ENCODE measurements at places on chromosomes 2 and 18. TPM values are rescaled to one million over a fixed set of nuclear protein-coding genes. Genes with fewer than 3 reads are reported as not detected.
A peak's percentile ranks its signal among the peaks of the same experiment; 100 is the strongest.

COL4A4 gene
- total RNA-seq: 3.8 TPM

CEP68 gene
- total RNA-seq: 12.5 TPM

DNA sequence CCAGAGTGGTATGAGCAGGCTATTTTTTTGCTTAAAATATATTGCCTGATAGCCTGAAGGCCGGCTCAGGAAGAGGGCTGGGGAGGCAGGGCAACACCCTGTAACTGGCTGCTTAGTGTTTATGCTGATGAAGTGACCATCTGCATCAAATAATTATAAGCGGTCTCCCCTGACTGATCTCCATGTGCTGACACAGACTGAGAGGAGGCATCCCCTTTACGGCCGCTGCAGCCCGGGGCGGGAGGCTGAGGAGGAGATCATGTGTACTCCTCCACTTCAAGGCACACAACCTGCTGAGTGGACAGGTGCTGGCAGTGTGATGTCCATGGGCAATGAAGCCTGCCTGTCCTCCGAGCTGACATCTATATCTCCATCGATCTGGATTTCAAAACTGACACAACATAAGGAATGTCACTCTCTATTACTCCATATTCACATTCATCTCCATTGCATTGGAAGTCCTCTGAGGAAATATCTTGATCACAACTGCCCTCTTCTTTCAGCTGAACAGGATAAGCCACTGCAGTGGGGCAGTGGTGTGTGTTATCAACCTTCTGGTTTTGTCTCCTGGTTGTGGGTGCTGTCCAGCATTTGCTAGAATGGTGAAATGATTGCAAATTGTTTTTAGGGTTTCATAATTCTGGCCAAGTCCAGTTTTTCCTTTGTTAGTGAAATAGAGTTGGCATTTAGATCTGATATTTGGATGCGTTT, 143.5 kb downstream of the AQP4 start:
- H3K4me1 ChIP-seq: no peaks in the 10 kb centered on the region
- H3K27ac ChIP-seq: no peak overlapping the region
- no peaks in the 10 kb centered on the region for H3K36me3 ChIP-seq
- no peak for DNase-seq

DNA sequence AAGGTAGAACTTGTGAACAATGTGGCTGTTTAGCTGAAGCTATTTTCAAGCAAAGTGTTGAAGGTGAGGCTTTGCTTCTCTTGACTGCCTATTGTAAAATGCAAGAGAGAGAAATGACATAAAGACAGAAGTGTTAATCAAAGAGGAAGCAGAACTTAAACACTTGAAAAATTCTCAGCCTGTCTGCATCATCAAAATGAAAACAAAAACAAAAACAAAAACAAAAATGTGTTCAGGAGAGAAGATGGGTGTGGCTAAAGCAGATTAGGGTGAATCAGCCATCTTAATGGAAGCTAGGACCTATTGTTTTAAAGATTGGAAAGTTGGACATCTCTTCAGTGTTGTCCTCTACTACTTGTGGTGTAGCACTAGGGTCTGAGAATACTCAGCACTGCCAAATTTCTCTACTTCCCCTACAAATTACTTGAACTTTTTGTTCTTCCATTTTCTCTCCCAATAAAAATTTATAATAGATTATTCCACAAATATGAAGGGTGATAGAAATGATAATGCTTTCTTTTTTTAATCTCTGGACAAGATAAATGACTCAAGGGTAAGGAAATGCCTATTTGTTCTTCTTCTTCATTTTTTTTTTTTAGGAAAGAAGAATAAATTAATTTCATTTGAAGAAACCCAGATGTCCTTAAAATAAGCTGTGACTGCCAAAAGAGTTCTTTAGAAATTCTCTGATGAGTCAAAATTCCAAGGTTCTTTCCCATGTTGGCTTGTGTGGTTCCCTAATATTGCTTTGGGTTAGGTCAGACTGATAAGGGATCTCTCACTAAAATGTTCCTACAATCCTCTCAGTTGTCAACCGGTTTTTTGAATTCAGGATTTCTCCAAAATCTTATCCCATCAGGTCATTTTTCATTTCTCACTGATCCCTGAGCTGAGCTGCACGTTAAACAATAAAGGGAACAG, 571.2 kb upstream of the ZEB2 start:
- no peak for DNase-seq
- no peak overlapping the region for H3K4me3 ChIP-seq
- H3K4me1 ChIP-seq: no peaks in the 10 kb centered on the region
- no peak overlapping the region for H3K27ac ChIP-seq
- H3K27me3 ChIP-seq: no peaks in the 10 kb centered on the region

DNA sequence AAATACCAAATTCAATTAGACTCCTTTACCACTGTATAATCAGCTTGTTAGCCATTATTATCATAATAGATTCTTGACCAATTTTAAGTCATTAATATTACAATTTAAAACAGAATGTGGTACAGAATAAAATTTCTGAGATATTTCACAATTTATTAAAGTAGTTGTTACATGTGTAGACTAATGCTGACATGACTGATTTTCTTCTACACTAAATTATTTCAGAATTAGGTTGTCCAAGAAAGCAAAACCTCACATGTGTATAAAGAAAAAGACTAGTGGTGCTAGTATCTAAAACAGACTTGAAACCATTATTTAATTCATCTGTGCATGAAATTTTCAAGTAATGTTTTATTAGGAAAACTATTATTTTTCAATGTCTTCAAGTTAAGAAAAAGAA, 79.2 kb upstream of the COL3A1 start:
- H3K4me1 ChIP-seq: no peaks in the 10 kb centered on the region
- no peaks in the 10 kb centered on the region for H3K36me3 ChIP-seq
- no peaks in the 10 kb centered on the region for H3K27me3 ChIP-seq
- H3K4me3 ChIP-seq: no peak overlapping the region
- no peak for DNase-seq

RAB17 gene
- total RNA-seq: 1.0 TPM

SIGLEC15 gene
- total RNA-seq: 1.9 TPM

DNA sequence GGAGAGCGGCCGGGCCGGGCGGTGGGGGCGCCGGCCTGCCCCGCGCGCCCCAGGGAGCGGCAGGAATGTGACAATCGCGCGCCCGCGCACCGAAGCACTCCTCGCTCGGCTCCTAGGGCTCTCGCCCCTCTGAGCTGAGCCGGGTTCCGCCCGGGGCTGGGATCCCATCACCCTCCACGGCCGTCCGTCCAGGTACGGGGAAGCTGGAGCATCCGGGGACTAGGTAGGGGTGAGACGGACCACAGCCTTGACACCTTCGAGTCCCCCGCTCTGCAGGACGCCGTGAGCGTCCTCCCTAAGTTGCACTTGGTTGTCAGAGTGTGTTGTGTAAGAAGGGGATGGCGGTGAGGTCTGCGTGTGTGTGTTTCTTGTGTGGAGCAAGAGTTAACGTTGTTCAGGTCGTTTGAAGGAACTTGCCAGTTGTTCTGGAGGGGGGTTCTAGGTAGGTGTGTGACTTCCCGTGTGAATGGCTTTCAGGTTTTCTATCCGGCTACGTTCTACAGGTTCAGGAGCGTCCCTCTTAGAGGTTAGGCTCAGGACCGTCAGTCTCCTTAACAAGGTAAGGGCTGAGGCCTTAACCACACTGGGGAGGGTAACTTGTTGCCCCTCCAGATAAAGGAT, 393 bp downstream of the IL1R1 start:
- no peaks in the 10 kb centered on the region for H3K27me3 ChIP-seq
- H3K27ac ChIP-seq: peak overlapping the region; percentile 85
- no peak for DNase-seq
- peaks cover 18% of the 10 kb centered on the region for H3K36me3 ChIP-seq
- peak overlapping the region; percentile 74 for H3K4me3 ChIP-seq

GRCh38 chr2:97849881-97850528, 136.6 kb downstream of the ZAP70 start:
- no peak overlapping the region for H3K27ac ChIP-seq
- no peak for DNase-seq
- no peaks in the 10 kb centered on the region for H3K4me1 ChIP-seq
- H3K27me3 ChIP-seq: no peaks in the 10 kb centered on the region
- no peaks in the 10 kb centered on the region for H3K36me3 ChIP-seq

DNA sequence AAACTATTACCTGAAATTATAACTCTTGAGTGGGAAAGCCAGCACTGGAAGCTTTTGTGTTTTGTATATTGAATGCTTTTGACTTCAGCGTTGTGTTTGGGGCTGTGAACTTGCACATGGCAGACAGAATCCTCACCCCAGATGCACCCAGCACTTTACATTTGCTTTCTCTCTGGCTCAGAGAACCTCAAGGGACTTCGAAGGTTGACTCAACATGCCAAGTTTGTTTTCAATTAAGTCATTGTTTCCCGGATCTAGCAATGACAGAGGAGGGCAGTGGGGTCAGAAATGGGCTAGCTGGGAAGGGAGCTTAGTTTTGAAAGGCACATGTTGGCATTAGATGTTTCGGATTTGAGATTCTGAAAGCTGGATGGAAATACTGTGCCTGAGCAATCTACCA, 22.4 kb downstream of the TET3 start:
- H3K4me3 ChIP-seq: no peak overlapping the region
- H3K27me3 ChIP-seq: no peaks in the 10 kb centered on the region
- H3K36me3 ChIP-seq: no peaks in the 10 kb centered on the region
- no peak overlapping the region for H3K27ac ChIP-seq
- H3K4me1 ChIP-seq: no peaks in the 10 kb centered on the region
- DNase-seq: no peak

GRCh38 chr2:150282771-150283371, 204.6 kb downstream of the RND3 start:
- no peak for DNase-seq
- no peaks in the 10 kb centered on the region for H3K4me1 ChIP-seq
- H3K36me3 ChIP-seq: no peaks in the 10 kb centered on the region
- H3K27ac ChIP-seq: peak overlapping the region; percentile 40

DNA sequence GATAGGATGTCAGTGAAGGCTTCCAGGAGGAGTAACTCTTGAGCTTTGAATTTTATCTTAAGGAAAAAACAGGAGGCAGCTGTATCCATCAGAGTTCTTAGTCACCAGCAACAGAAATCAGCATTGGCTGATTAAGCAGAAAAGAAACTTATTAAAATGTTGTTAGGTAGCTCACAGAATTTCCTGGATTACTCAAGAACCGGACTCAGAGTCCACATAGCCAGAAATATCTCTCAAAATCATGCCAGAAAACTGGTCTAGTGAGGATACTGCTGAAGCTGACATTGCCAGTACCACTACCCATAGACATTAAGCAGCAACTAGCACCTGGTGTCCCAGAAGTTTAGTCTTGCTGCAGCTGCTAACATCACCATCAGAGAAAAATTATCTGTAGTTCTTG, 10.1 kb upstream of the AFTPH start:
- H3K27ac ChIP-seq: no peak overlapping the region
- no peak overlapping the region for H3K4me3 ChIP-seq
- no peak for DNase-seq
- no peaks in the 10 kb centered on the region for H3K27me3 ChIP-seq
- H3K4me1 ChIP-seq: no peaks in the 10 kb centered on the region

- no peak for DNase-seq
- peak overlapping the region; percentile 69 for H3K27ac ChIP-seq
- H3K4me3 ChIP-seq: no peak overlapping the region
- H3K4me1 ChIP-seq: no peaks in the 10 kb centered on the region
- H3K36me3 ChIP-seq: no peaks in the 10 kb centered on the region
- no peaks in the 10 kb centered on the region for H3K27me3 ChIP-seq
Observed at GRCh38 chr2:200320344-200320743, 13.9 kb downstream of the SPATS2L start.

RSAD2 gene
- 1.5 TPM for total RNA-seq

KIF1A gene
- total RNA-seq: 43.7 TPM

ZSWIM2 gene
- not detected for total RNA-seq

DNA sequence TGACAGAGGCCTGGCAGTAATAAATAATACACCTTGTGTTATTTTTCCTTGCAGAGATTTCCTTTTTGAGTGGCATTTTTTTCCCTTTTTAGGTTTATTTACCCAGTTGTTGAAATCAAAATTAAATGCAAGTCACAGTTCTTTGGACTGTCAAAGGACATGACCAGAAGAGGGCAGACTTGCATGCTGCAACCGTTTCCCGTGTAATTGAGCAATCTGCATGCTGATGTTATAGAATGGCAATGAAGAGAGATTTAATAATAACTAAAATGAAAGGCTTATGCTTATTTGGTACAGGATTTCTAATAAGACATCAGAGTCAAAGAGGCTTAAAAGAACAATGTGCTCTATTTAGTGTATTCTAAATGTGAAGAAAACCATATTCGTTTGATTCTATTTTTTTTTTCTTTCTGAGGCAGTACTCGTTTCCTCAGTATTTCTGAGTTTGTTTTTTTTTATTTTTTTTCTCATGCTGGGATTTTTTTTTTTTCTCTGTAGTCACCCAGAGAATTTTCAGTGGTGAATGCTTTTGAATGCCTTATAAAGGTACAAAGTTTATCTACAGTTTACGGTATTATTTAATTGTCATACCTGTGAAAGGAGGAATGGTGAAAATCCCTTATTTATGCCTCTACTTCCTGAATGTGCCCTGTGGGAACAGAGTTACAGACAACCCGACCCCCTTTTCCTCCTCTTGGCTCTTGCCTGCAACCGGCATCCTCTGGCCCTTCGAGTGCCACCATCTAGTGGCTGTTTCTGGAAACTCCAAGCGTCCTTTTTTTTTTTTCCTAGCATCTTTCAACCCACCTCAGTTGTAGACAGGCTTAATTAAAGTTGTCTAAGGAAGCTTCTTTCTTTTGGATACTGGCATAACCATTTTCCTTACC, 368.5 kb downstream of the LRRTM1 start:
- DNase-seq: no peak
- no peaks in the 10 kb centered on the region for H3K27me3 ChIP-seq
- no peak overlapping the region for H3K4me3 ChIP-seq
- no peak overlapping the region for H3K27ac ChIP-seq
- no peaks in the 10 kb centered on the region for H3K36me3 ChIP-seq

- H3K27ac ChIP-seq: no peak overlapping the region
- no peaks in the 10 kb centered on the region for H3K27me3 ChIP-seq
- H3K4me1 ChIP-seq: no peaks in the 10 kb centered on the region
- no peak for DNase-seq
- H3K36me3 ChIP-seq: peaks cover 26% of the 10 kb centered on the region
Observed at GRCh38 chr18:76362676-76363075, 132.4 kb downstream of the ZNF516 start.

GRCh38 chr2:69581774-69582581, 61.6 kb downstream of the AAK1 start:
- H3K4me3 ChIP-seq: no peak overlapping the region
- no peak for DNase-seq
- H3K27me3 ChIP-seq: no peaks in the 10 kb centered on the region

- H3K27ac ChIP-seq: no peak overlapping the region
- no peaks in the 10 kb centered on the region for H3K4me1 ChIP-seq
- H3K4me3 ChIP-seq: no peak overlapping the region
- no peaks in the 10 kb centered on the region for H3K27me3 ChIP-seq
Observed at GRCh38 chr2:46010925-46011490, 286.2 kb upstream of the EPAS1 start.

RTTN gene
- 8.0 TPM for total RNA-seq

UGT1A10 gene
- not detected for total RNA-seq

MLPH gene
- 108 TPM for total RNA-seq

DNA sequence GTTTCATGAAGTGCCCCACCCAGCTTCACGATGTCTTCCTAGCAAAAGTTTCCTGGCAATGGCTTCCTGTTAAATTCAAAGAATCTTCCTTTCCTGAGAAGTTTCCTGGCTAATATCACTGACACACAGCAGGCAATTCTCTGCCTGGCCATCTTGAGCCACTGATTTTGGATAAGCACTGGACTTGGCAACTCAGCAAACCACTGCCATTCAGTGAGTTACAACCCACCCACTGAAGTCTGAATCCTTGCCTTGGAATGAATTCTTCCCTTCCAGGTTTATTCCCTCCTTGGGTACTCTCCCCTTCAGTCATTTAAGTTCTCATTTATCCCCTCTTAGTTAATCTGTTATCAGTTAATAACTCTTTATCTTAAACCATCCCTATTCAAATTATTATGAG, 426.0 kb downstream of the MBD2 start:
- H3K27ac ChIP-seq: no peak overlapping the region
- no peaks in the 10 kb centered on the region for H3K4me1 ChIP-seq
- H3K36me3 ChIP-seq: no peaks in the 10 kb centered on the region
- no peaks in the 10 kb centered on the region for H3K27me3 ChIP-seq
- no peak for DNase-seq
- H3K4me3 ChIP-seq: no peak overlapping the region

CIB4 gene
- not detected for total RNA-seq
